ENCODE measurements at places on chromosomes 16 and 17.

- DNase-seq: no peak
These were observed 40.3 kb downstream of the CYB561 start for GRCh38 chr17:63405741-63406261.

GRCh38 chr17:17082878-17083277 is 40.6 kb downstream of the MPRIP start:
- DNase-seq: no peak

DNA sequence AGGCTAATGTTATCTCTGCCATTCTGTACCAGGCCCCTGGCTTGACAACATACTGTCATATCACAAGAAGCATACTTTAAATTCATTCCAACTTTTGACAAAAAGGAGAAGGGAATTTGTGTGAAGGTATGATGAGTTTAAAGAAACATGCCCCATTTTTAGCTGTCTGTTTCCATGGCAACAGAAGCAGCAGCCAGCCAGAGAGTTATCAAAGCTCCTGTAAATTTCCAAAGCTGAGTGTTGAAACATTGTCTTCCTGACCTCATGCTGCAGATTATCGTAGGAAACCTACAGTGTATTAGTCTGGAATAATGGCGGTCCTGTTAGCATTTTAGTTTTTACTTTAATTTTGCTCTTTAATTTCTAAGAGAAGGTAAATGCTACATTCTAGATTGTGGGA is 124.9 kb downstream of the MRTFB start:
- DNase-seq: no peak

DNA sequence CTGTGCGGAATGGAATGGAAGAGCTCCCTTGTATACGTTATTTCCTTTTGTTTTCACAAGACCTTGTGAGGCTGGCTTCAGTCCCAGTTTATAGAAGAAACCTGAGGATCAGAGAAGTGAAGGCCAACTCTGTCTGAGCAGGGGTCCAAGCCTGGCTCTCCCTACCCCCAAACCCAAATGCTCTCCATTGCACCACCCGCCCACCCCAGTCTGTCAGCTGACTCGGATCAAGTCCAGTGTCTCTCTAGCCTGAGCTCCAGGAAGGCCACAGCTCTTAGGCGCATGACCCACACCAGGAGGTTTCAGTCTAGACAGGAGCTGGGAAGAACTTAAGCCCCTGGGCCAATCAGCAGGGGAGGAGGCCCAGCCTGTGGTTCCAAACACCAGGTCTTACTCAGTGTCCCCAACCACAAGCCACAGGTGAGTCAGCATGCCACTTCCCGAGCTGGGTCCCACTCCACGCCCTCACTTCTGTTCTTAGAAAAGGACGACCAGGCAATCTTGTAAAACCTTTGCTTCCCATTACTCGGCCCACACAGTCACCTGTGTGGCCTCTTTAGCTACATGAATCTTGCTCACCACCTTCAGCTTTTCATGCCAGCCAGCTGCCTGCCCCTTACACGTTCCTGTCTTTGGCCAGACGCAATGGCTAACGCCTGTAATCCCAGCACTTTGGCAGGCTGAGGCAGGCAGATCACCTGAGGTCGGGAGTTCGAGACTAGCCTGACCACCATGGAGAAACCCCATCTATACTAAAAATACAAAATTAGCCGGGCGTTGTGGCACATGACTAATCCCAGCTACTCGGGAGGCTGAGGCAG is 27.8 kb downstream of the TK2 start:
- peak; percentile 88 for DNase-seq
